ENCODE measurements at places on chromosomes 7 and 10.

DNA sequence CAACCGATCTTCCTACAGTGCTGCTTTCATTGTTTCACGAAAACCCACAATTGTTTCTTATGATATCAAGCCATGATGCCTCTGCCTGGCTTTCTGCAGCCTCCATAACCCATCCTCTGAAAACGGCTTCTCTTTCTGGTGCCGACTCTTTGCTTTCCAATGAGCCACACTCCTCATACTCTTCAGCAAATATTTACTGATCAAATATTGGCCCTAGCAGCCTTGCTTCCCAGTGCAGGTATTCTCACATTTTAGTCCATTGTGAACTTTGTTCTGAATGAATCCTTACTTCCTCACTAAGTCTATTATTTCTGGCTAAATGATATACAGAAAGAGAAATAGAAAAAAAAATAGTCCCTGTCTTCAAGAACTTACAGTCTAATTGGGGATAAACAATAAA lies 35.5 kb downstream of the LAMB1 start:
- DNase-seq = no peak

DNA sequence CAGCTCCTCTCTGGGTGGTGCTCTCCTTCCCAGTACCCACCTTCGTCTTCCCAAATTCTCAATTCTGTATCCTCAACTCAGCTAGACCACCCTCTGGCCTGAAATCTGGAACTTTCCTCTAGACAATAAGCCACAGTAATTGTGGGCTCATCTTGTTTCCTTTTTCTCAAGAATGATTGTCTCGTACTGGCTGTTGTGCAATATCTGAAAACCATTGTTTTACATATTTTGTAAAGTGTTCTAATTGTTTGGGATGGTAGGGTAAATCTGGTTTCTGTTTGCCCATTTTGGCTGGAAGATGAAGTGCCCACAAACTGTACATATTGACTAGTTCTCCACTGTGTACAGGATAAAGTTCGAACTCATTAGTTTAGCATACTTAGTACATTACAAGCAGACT lies 11.3 kb upstream of the NOBOX start:
- DNase-seq = no peak

DNA sequence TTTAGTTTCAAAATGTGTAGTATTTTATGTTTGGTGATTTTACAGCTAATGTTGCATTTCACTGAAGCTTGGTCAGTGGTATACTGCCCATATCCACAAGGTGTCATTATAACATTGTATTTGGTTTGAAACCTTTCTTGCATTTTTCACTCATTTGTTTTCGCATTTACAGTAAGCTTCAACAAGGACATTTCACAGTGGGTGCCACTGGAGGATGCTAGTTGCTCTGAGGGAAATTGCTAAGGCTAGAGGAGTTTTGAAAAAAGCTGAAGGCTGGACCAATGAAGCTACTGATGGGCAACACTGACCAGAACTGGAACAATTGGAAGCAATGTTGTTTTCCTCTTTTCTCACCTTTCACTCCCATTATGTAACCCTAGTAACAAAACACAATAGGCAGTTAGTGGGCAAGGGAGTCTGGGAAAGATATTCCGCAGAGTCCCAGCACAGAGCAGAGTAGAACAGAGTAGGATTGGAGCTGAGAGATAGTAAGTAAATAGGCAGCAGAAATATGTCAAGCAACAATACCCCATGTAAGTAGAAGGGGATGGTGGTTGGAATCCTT lies 23.6 kb upstream of the SRI start:
- peak; percentile 27 for DNase-seq

- DNase-seq = no peak
These were observed 20.9 kb downstream of the PARP12 start for GRCh38 chr7:140041659-140042385.

- DNase-seq = no peak
These were observed 22.3 kb downstream of the MDFIC start for GRCh38 chr7:114943953-114944744.

GRCh38 chr7:17680026-17680425 lies 260.3 kb downstream of the SNX13 start:
- no peak for DNase-seq
